ENCODE measurements at places on chromosomes 11 and 22.

- DNase-seq = no peak
These were observed 28.9 kb upstream of the CARS1 start for GRCh38 chr11:3086114-3086513.

DNA sequence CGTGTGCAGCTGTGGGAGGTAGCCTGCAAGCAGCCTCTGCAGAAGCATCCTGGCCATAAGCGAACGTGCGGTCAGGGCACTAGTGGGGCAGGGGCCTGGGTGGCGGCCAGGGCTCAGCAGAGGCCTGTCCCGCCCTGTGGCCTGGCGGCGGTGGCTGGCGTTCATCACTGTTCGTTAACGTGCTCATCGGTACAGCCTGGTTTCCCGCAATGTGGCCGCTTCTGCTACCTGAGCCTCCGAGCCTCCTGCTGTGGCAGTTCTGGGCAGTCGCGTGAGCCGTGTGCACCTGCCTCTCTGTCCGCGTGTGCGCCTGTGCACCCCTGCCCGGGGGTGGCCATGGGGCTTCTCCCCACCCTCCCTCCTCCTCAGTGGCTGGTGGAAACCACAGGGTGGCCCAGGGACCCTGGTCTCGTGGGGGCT, 117.9 kb downstream of the KCNQ1OT1 start:
- DNase-seq = no peak

DNA sequence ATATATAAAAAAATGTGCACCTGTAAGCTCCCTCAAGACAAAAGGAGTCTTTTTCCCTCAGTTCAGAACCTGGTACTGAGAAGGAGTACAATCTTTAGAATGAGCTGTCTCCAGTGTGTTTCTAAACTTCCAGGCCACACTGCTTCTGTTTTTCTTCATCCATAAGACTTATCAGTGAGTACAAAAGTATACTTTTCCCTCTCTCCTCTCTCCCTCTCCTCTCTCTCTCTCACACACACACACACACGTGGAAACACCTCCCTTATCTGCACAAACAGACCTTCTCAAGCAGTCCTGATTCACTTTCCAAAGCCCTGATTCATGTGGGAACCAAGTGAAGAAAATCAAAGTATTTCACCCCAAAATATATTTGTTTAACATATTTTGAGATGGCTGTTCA, 220.7 kb upstream of the UBASH3B start:
- no peak for DNase-seq

- no peak for DNase-seq
These were observed 8.6 kb downstream of the TBCEL start for GRCh38 chr11:121032546-121032945.

DNA sequence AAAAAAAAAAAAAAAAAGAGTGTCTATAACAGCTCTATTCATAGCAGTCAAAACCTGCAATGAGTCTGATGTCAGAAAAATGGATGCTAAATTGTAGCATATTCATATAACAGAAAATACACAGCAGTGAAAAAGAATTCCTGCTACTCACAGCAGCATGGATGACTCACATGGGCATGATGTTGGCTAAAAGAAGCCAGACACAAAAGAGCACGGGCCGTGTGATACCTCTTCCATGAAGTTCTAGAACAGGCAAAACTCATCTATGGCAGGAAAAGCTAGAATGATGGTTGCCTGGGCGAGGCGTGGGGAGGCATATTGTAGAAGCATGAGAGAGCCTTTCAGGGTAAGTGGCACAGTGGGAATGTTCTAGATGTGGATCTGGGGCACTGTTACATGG, 18.9 kb downstream of the PLAAT3 start:
- no peak for DNase-seq

DNA sequence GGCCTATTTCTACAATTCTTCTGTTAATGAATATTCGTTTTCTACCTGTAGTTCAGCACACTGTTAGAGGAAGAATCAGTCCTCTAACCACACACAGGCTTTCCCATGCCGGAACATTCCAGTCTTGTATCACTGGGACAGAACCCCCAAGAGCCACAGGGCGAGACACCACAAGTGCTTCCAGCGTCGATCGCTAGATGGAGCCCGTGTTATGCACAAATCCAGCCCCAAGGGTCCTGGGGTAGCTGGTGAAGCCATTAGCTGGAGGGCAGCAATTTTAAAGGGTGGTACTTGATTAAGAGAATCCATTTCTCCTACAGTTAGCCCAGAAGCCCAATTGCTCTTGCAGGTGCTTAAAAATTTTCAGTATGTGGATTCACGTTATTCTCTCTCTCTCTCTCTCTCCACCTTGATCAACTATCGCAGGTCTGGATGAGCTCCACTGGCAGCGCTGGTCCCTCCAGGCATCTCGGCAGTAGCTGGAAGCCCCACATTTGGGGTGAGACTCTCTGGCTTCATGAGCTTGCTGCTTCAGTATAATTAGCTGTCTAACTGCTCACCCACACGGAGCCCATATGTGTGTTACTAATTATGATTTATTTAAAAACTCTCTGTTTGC, 148.2 kb upstream of the SNX19 start:
- DNase-seq = no peak

DNA sequence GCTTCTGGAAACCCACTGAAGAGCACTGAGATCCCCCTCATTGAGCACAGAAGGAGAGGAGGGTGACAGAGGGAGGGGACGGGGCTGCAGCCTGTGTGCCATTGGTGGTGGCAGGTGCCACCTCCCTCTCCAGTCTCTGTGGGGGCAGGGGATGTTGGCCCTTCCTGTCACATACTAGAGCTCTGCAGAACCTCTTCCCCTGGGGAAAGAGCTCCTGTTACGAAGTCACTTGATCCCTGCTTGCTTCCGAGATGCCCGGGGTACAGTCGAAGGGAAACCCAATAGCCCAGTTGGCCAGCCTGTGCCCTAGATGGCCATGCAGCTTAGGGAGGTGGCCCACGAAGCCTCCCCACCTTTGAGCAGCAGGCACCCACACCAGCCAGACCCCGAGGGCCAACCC, 29.4 kb downstream of the DAGLA start:
- DNase-seq = no peak

DNA sequence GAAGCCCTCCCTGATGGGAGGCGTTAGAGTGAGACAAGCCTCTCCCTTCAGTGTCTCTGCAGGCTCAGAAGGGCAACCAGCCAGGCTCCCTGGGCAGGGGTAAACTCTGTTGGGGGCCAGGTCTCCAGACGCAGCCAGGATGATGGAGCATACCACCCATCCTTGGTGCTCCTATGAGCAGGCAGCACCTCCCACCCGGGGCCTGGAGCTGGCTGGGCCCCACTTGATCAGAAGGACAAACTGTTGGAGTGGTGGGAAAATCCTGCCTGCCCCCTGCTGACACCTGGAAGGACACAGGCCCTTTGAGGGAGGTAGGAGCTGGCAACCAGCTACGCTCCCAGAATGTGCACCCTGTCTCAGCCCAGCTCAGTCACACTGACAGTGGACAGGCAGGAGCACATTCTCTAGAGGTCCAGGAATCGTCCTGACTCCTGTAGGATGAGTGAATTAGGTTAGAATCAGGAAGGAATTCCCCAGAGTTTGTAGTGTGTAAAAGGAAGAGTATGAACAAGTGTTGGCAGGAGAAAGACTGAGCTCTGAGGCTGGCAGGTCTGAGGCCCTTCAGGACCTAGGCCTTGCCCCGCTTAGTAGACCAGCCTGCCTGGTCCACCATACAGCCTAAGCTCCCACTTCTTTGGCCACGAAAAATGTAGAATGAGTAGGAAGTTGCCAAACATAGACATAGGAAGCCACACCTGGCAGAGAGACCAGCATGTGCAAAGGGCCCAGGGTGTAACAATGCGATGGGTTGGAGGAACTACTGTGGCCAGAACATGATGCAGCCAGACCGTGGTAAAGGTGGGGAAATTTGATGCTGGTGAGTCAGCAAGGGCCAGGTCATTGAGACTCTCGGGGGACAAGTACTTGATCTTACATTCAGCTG, 19.1 kb downstream of the ARHGEF17 start:
- DNase-seq = no peak

- DNase-seq = no peak
These were observed 59.9 kb downstream of the SYT13 start for GRCh38 chr11:45225961-45226871.

- no peak for DNase-seq
These were observed 526.0 kb downstream of the ETS1 start for GRCh38 chr11:128061281-128061871.

GRCh38 chr11:115065830-115066664, 387.7 kb downstream of the NXPE2 start:
- no peak for DNase-seq

GRCh38 chr22:36773935-36774334, 2.0 kb downstream of the IFT27 start:
- no peak for DNase-seq

GRCh38 chr11:94974178-94974577, 669 bp downstream of the KDM4D start:
- no peak for DNase-seq
